ENCODE measurements at places on chromosomes 7 and 10.

DNA sequence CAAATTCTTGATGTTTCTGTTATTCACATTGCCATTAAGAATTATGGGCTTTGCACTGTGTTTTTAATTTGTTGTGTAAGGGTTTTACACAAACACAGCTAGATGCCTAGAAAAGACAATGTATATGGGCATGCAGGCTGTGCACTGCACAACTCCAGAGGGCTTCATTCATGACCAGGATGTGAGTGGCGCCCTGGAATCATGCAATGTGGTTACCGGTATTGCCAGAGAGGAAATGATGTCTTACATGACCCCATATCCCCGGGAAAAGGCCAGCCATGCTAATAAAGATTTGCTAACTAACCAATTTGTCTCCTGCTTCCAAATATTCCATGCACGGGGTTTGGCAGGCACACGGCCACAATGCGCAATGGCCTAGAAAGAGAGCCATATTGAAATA is 16.9 kb downstream of the KCNMA1 start:
- no peak for DNase-seq

GRCh38 chr7:75689246-75690099 is 49.3 kb downstream of the HIP1 start:
- no peak for DNase-seq

DNA sequence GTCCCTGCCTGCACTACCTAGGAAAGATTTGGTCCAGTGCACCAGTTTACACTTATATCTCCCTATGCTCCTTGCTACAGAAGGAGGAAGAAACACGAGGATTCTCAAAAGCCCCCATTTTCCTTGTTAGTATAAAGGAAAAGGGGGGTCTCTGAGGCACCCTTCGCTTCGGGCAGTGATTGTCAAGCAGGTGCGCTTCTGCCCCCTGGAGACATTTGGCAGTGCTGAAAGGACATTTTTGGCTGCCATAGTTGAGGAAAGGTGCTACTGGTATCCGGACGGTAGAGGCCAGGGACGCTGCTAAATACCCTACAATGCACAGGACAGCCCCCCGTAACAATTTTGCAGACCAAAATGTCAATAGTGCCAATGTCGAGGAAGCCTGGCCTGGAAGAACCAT is 193.7 kb downstream of the GFRA1 start:
- no peak for DNase-seq

DNA sequence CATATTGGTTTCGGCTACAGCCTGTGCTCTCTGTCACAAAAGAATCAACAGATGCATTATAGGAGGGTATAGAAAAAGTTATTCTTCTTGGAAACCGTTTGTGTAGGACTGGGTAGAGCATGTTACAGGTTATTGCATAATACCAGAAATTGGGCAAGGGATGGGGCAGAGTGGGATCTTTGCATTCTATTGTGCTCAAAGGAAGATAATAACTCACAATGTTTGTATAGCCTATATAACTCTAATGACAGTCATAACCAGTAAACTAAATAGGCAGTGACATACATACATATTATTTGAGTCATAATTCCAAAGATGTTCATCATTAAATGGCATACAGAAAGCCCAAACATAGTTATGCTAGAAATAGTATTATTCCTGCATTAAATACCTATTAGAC is 179.7 kb downstream of the XPNPEP1 start:
- DNase-seq, result no peak

GRCh38 chr7:147044941-147045340 is 928.3 kb downstream of the CNTNAP2 start:
- DNase-seq, result no peak

DNA sequence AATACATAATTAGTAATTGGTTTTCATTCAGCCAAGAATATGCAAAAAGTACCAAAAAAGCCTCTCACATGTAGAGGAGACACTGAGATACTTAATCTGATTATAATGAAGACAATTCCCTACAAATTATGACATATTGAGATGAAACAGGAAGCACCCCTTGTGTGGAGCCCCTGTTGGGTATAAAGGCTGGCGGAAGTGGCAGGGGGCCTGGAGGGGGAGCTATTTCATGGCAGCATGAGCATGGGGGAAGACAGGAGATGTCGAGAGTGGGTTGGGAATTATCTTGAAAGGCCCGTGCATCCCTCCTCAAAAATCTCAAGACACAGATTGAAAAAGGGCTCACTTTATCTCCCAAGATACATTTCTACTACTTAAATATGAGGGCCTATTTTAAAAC is 96.9 kb downstream of the PIP4K2A start:
- DNase-seq, result no peak

GRCh38 chr7:139620676-139621344 is 97.3 kb downstream of the CLEC2L start:
- peak; percentile 4 for DNase-seq
